ENCODE measurements at places on chromosomes 2 and 18. TPM values are rescaled to one million over a fixed set of nuclear protein-coding genes. Genes with fewer than 3 reads are reported as not detected.
A peak's percentile ranks its signal among the peaks of the same experiment; 100 is the strongest.

Gene IL36A
- polyA plus RNA-seq = 0.42 TPM

Gene UGT1A4
- not detected for polyA plus RNA-seq

Gene CCDC74A
- polyA plus RNA-seq = not detected

Gene C2orf72
- polyA plus RNA-seq = not detected

Gene TXNDC2
- polyA plus RNA-seq = not detected

Gene CNNM4
- polyA plus RNA-seq = 0.98 TPM

DNA sequence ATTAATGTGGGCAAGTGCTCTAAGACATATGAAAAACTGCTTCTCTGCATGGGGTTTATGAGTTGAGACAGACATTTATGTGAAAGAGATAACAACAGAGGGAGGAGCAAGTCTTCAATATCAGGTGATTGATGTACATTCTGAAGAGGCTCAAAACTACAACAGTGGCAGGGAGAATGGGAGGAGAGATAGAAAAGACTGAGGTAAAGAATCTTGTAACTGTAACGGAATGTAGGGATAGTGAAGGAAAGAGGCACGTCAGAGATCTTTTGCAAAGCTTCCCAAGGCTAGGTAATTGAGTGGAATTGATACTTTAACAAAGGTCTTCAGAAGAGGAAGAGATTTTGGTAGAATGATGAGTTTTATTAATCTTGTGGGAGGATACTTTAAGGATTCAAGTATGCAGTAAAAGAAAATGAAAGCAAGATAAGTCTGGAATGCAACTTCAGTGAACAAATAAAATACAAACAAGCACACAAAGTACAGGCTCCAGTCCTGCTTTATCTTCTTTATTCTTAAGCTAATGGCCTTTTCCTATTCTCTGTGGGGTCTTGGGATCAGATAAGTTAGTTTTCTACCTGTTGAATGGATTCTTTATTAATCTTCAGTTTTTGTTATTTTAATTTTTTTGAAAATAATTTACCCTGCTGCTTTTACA, 15.0 kb downstream of the SMAD4 start:
- H3K36me3 ChIP-seq = peaks cover 19% of the 10 kb centered on the region
- H3K27me3 ChIP-seq = no peaks in the 10 kb centered on the region
- H3K4me3 ChIP-seq = peak overlapping the region; percentile 16
- H3K4me1 ChIP-seq = peaks cover 42% of the 10 kb centered on the region
- peak overlapping the region; percentile 52 for H3K27ac ChIP-seq
- DNase-seq = no peak

- peak; percentile 91 for DNase-seq
- no peaks in the 10 kb centered on the region for H3K27me3 ChIP-seq
These were observed 24.3 kb upstream of the PSME4 start for GRCh38 chr2:53994818-53995808.

DNA sequence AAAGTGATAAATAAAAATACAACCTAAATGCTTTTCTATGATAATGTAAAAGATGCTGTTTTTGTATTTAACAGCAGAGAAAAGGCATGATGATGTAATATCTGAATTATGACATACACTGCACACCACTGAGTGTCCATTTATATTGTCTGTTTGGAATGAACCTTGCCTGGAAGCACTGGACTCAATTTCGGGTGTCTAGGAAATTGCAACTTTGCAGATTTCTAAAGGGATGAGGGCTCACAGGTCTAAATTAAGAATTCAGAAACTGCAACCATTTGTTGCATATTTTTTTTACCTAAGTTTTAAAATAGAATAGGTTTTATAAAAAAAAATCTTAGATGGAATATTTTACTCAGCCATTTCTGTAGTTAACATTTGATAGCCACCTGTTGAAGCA, 131.1 kb upstream of the EPC2 start:
- peaks cover 10% of the 10 kb centered on the region for H3K4me1 ChIP-seq
- no peaks in the 10 kb centered on the region for H3K36me3 ChIP-seq
- H3K27me3 ChIP-seq = no peaks in the 10 kb centered on the region
- H3K27ac ChIP-seq = no peak overlapping the region
- no peak for DNase-seq
- no peak overlapping the region for H3K4me3 ChIP-seq

DNA sequence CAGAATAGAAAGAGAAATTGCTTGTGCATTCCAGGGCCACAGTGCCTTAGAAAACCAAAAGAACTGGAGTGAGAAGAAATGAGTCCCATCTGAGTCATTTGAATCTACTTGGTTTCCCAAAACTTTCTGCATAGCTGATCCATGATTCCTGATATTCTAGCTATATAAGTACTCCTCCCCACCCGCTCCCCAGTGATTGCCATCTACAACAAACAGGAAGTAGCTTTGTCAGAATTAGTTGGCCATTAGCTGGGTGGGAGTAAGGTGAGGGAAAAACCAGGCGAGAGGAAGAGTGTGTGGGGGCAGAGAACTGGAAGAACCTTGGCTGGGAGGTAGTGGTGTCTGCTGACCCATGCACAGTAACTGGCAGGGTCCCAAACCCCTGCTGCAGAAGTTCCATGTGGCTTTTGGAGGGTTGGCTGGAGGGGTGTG, 122.1 kb downstream of the ACAA2 start:
- no peak overlapping the region for H3K4me3 ChIP-seq
- H3K27ac ChIP-seq = no peak overlapping the region
- H3K27me3 ChIP-seq = peaks cover 3% of the 10 kb centered on the region
- H3K36me3 ChIP-seq = no peaks in the 10 kb centered on the region
- DNase-seq = no peak

GRCh38 chr2:233849607-233850271, 4.6 kb downstream of the HJURP start:
- no peak for DNase-seq
- H3K27ac ChIP-seq = no peak overlapping the region
- H3K4me3 ChIP-seq = no peak overlapping the region
- peaks cover 25% of the 10 kb centered on the region for H3K4me1 ChIP-seq
- no peaks in the 10 kb centered on the region for H3K36me3 ChIP-seq

GRCh38 chr2:64363140-64363539, 90.8 kb upstream of the LGALSL start:
- H3K4me3 ChIP-seq = no peak overlapping the region
- H3K27me3 ChIP-seq = no peaks in the 10 kb centered on the region
- H3K36me3 ChIP-seq = no peaks in the 10 kb centered on the region

DNA sequence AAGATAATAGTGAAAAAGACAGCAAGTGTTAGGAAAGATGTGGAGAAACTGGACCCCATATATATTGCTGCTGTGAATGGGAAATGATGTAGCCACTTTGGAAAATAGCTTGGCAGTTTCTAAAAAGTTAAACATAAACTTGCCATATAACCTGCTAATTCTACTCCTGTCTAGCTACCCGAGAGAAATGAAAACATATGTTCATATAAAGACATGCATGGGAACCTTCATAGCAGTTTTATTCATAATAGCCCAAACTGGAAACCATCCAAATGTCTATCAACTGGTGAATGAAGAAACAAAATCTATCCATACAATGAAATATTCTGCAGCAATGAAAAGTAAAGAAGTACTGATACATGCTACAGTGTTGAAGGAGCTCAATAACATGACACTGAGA, 50.4 kb upstream of the NABP1 start:
- H3K36me3 ChIP-seq = no peaks in the 10 kb centered on the region
- H3K27ac ChIP-seq = no peak overlapping the region
- H3K27me3 ChIP-seq = no peaks in the 10 kb centered on the region

GRCh38 chr2:71275939-71276310, 49.0 kb upstream of the PAIP2B start:
- no peak overlapping the region for H3K27ac ChIP-seq
- no peaks in the 10 kb centered on the region for H3K36me3 ChIP-seq
- DNase-seq = no peak
- H3K4me3 ChIP-seq = no peak overlapping the region

DNA sequence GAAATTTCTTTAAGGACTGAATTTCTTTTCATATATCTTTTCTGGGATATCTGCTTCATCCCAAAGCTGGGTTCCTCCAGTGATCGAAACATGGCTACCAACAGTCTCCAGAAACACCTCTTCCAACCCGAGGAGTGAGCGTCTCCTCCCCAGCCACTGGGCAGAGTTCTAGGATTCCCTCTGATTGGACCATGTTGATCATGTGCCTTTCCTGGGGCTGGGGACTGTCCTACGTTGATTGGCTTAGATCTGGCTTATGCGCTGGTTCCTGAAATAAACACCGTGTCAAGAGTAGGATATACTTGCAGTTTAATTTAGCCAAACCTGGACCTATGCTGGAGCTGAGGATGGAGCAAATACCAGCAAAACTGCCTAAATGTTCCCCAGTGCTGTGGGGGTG, 55.5 kb upstream of the SLC16A14 start:
- no peaks in the 10 kb centered on the region for H3K36me3 ChIP-seq
- H3K27me3 ChIP-seq = peaks cover 8% of the 10 kb centered on the region
- H3K4me3 ChIP-seq = no peak overlapping the region
- H3K4me1 ChIP-seq = no peaks in the 10 kb centered on the region

GRCh38 chr18:51133580-51134160, 63.8 kb downstream of the MEX3C start:
- H3K36me3 ChIP-seq = no peaks in the 10 kb centered on the region
- H3K27me3 ChIP-seq = no peaks in the 10 kb centered on the region
- H3K27ac ChIP-seq = no peak overlapping the region
- H3K4me1 ChIP-seq = no peaks in the 10 kb centered on the region

- no peak overlapping the region for H3K27ac ChIP-seq
- no peak for DNase-seq
- H3K4me3 ChIP-seq = no peak overlapping the region
- H3K36me3 ChIP-seq = no peaks in the 10 kb centered on the region
These were observed 1193.5 kb upstream of the ACVR2A start for GRCh38 chr2:146651361-146651760.

DNA sequence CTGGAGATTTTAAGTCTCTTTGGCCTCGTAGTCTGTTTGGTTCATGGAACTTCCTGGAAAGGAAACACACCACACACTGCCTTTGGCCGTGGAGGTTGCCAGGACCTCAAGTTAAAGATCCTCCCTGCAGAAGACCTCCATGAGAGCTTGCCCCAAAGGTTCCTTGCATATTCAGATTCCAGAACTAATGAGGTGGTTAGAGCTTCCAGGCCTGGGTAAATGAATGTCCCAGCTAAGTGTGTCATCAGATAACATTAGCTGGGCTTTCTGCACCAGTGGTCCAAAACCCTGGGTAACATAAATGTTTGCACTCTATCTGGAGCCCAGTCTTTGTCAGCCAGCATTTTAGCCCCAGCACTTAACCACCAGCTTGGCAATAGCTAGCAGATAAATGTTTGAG, 122.1 kb upstream of the EML6 start:
- peak overlapping the region; percentile 55 for H3K27ac ChIP-seq
- peaks cover 17% of the 10 kb centered on the region for H3K36me3 ChIP-seq
- no peaks in the 10 kb centered on the region for H3K27me3 ChIP-seq
- H3K4me3 ChIP-seq = peak overlapping the region; percentile 10
- peaks cover 88% of the 10 kb centered on the region for H3K4me1 ChIP-seq

GRCh38 chr2:5176764-5177163, 515.4 kb upstream of the SOX11 start:
- no peak overlapping the region for H3K4me3 ChIP-seq
- DNase-seq = no peak

- no peak overlapping the region for H3K27ac ChIP-seq
- H3K27me3 ChIP-seq = no peaks in the 10 kb centered on the region
- no peak overlapping the region for H3K4me3 ChIP-seq
- DNase-seq = no peak
- no peaks in the 10 kb centered on the region for H3K36me3 ChIP-seq
- H3K4me1 ChIP-seq = no peaks in the 10 kb centered on the region
These were observed 221.3 kb downstream of the MBD2 start for GRCh38 chr18:54003195-54003594.

- no peaks in the 10 kb centered on the region for H3K4me1 ChIP-seq
- DNase-seq = no peak
- H3K27ac ChIP-seq = no peak overlapping the region
- H3K4me3 ChIP-seq = no peak overlapping the region
These were observed 391.7 kb upstream of the CYRIA start for GRCh38 chr2:17057109-17058017.

Measured in CD4-positive, CD25-positive, alpha-beta regulatory T cell (primary cell).